ENCODE measurements at places on chromosomes 7 and 10.

DNA sequence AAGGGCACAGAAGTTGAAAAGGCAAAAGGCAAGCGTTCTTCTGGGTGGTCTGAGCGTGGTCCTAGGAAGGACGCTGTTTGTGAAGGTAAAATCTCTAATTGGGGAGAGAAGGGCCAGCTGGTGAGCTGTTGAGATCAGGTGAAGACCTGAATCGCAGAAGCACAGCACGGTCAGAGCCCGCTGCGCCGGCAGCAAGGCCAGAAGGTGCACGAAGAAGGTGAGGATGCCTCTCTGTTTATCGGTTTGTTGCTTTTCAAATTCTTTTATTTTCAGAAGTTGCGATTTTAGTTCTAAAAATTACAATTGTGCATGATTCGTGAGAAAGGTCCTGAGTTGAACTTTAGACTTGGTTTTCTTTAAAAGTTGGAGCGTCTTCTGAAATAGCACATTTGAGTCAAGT lies 247.8 kb upstream of the FOXK1 start:
- DNase-seq: no peak

- no peak for DNase-seq
These were observed 16.7 kb upstream of the SUN1 start for GRCh38 chr7:815284-816216.

DNA sequence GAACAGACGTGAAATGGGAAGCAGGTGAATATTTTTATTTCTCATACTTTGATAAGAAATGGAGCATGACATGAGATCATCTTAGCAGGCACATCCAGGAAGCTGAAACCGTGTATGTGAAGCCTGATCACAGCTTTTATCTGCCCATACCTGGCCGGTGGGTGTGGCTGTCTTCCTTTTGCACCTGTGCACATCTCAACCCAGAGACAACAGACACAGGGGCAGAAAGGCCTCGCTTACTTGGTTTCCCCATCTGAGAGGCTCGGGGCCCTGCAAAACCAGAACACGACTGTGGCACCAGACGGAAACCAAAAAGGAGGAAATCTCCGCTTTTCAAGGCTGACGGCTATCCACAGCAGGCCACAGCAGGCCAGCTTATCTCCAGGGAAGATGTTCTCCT lies 116.4 kb downstream of the TCERG1L start:
- DNase-seq: no peak

DNA sequence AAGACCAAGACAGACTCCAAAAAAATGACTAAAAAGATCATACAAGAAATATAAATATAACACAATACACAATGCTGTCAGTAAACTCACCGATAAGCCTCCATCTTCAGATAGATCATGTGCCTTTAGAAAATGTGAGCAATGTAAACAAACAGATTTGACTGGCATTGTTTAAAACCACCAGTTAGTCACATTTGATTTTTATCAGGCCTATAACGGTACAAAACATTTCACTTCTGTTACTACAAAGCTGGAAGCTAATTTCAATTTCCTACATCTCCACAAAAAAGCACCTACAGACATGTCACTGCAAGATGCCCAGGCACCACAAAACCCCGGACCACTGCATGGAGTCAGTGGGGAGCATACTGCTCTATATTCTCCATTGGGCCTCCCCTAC lies 18.9 kb downstream of the SGMS1 start:
- no peak for DNase-seq

GRCh38 chr10:20931156-20931795 lies 34.2 kb upstream of the NEBL start:
- no peak for DNase-seq

DNA sequence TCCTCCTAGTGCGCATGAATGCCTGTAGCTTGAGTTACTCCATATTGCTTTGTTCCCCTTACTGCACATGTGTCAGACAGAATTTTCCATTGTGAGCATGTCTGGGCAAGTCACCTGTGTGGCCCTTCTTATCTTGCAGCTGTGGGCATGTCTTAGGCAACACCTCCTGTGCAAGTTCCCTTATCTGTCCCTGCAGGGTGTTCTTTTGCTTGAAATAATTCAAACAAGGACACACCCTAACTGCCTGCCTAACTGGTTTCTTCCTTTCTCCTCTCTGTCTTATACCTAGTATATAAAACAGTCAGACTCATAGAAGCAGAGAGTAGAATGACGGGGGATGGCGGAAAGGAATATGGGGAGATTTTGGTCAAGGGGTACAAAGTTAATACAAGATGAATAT lies 421.1 kb upstream of the SORCS1 start:
- DNase-seq: no peak

DNA sequence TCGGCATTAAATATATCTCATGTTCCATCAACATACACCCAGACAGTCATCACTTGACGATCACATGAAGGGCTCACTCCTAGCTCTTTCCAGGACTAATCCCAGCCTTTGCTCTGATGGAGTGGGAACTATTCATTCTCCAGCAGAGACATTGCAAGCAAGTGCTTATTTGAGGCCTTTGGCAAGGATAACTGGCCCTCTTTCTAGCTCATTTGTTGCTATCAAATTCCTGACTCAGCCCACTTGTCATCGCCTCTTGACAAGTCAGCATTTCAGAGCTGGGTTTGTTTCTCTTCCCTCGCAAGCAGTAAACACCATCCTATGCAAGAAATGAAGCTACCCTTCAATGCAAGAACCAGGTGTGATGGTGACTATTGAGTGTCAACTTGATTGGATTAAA lies 1165.7 kb upstream of the AUTS2 start:
- no peak for DNase-seq

DNA sequence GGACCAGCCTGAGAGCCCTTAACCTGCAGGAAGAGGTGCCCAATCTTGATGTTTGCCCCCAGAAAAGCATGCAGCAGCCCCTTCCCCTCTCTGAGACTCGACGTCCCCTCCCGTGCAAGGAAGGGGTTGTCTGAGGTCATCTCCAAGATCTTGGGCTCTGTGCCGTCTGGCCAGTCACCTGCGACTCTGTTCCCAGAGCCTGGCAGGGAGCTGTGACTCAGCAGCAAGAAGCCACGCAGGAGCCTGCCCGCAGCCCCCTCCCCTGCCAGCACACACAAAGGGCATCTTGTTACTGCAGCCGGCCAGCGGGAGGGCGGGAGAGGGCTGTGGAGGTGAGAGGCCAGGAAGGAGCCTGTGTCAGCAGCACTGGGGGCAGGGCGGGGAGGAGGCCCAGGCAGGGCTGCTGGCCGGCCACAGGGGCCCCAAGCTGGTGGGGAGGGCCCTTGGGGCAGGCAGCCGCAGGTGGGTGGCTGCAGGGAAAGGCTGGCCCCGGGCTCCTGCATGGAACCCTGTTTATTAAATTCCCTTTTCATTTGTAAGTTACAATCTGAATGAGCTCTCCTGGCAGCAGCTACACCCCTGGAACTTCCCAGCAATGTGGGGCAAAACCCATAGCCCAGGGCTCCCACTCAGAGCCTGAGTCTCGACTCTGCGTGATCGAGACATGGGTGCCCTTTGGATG lies 103.7 kb upstream of the ZMIZ1 start:
- DNase-seq: no peak

DNA sequence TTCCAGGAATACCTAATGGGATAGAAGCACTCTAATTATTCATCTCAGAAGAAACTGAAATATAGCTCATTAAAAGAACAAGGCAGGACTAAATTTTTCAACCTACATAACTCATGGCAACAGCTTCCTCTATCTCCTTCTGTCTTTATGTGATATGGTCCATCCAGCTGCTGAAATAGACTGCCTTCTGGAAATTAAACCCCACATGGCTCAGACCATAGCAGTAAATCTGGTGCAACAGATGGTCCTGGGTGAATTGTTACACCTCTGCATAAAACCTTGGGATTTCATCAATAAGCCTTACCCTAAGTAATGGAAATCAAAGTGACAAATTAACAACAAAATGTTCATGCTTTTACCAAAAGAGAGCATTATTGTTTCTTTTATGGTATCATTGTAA lies 205.6 kb upstream of the CSTF2T start:
- DNase-seq: no peak

DNA sequence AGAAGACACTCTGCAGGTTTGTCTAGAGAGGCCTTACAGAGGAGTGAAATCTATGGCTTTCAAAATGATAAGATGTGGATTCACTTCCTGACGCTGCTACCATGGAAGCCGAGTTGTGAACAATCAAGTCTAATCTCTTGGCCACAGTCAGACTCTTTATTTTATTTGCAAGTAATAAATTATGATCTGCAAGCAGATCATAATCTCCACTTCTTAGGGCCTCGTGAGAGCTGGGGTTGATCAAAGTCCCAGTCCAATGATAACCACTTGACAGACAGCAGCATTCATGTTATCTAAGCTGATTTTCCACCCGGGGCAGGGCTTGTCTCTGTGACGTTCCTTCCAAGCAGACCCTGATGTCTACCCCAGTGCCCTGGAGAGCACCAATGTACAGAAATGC lies 776.4 kb upstream of the AUTS2 start:
- DNase-seq: no peak

GRCh38 chr7:70579397-70580097 lies 552.4 kb upstream of the GALNT17 start:
- DNase-seq: no peak

DNA sequence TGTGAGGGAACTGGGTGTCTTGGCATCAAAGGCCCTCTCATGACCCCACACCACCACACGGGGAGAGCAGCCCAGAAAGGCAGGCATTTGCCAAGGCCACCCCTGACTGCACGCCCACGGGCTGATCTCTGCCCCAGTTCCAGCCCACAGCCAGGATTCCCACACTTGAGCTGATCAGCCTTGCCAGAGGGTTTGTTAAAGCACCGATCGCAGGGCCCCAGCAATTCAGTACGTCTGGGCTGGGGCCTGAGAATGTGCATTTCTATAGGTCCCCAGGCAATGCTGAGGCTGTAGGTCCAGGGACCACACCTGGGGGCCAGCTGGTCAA lies 103.9 kb downstream of the TNS3 start:
- no peak for DNase-seq

GRCh38 chr10:87706731-87707130 lies 47.1 kb downstream of the PAPSS2 start:
- no peak for DNase-seq

DNA sequence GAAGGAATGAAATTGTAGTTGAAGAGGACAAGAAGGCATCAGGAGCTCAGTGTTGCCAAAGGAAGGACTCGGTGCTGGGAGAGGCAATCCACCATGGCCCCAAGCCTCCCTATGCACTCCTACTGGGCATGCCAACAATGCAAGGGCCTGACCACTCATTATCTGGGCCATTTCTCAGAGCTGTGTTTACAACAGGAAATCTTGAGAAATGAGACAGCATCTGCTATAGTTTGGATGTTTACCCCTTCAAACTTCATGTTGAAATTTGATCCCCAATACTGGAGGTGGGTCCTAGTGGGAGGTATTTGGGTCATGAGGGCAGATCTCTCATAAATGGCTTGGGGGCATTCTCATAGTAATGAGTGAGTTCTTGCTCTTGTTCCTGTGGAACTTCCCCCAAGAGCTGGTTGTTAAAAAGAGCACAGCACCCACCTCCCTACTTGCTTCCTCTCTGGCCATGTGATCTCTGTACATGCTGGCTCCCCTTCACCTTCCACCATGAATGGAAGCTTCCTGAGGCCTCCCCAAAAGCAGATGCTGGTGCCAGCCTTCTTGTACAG lies 50.8 kb upstream of the AOAH start:
- DNase-seq: no peak

GRCh38 chr7:157763279-157764000 lies 426.6 kb downstream of the DNAJB6 start:
- no peak for DNase-seq

DNA sequence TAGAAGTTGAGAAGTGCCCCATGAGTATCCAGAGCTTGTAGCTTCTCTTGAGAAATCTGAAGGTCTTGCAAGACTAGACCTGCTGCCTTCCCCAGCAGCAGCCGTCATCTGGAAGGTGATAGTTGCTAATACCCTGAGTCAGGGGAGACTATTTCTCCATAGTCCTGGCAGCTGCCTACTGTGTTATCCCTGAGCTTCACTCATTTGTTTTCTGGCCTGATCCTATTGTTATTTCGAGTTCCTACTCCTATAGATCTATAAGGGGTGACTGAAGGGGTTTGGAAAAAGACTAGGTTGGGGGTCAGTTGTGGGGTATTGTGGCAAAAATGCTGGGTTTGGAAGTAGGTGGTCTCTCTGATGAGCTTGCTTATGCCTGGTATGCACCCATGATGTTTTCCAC lies 297.8 kb downstream of the CNTNAP2 start:
- DNase-seq: no peak

GRCh38 chr10:83564889-83565588 lies 574.3 kb upstream of the GHITM start:
- DNase-seq: no peak

DNA sequence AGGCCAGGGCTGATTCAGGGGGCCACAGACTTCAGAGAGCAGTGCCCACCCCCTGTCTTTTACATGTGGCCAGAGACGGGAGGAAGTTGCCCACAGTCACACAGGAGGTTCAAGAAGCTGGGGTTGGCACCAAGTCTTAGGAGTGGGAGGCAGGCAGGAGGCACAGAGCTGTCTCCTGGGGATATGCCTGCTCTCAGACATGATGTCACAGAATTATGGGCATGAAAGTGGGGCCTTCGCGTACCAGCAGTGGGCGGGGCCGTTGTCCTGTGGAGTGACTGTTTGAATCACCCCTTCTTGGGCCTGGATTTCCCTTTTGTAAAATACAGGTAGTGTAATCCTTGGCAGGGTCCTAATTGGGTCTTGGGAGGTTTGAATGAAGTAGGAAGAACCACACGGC lies 81.2 kb upstream of the PPIF start:
- DNase-seq: no peak

GRCh38 chr10:72976886-72977285 lies 22.3 kb upstream of the PLA2G12B start:
- DNase-seq: no peak

GRCh38 chr7:128854396-128854795 lies 8.3 kb upstream of the ATP6V1F start:
- DNase-seq: no peak

GRCh38 chr7:22387583-22387982 lies 30.6 kb upstream of the RAPGEF5 start:
- no peak for DNase-seq

GRCh38 chr10:77906951-77907421 lies 19.6 kb downstream of the DLG5 start:
- DNase-seq: no peak

DNA sequence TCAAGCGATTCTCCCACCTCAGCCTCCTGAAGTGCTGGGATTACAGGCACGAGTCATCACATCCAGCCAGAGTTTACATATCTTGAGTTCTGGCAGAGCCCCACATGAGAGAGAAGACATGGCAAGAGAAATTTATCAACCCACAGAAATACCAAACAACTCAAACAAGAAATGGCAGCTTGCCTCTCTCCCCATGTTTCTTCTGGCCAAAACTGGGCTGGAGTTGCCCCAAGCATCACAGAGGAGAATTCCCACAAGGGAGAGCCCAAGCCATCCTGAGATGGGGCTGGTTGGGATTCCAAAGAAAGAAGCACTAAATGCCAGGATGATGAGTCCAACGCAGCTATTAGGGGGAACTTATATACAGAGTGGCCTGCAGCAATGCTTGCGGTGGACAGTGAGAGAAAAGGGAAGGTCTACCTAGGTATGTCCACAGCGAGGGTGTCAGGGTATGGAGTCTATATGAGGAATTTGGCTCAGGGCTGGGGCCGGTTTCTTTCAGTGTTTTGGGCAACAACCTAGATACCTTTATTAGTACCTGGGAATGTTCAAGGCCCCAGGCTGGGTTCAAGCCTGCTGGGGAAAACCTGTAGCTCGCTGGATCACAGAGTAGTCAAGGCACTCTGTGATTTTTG lies 14.5 kb upstream of the PAX4 start:
- DNase-seq: no peak

Data from stimulated activated CD4-positive, alpha-beta T cell treated with anti-CD3 and anti-CD28 coated beads, Interleukin-2, amount 100 ng/mL, for 24 hours (primary cell).